ENCODE measurements at places on chromosomes 1 and 21. TPM values are rescaled to one million over a fixed set of nuclear protein-coding genes. Genes with fewer than 3 reads are reported as not detected.

Gene ITGB2
- 565 TPM for total RNA-seq

Gene NES
- total RNA-seq, result not detected

Gene TTLL7
- 1.1 TPM for total RNA-seq

Gene ERO1B
- total RNA-seq, result 4.1 TPM

Gene OR2T2
- not detected for total RNA-seq

Gene C1QTNF12
- 2.5 TPM for total RNA-seq

Gene PIGK
- 20.4 TPM for total RNA-seq

Gene CHRNB2
- total RNA-seq, result not detected

Gene LIPI
- total RNA-seq, result not detected

Gene SPATA6
- 0.78 TPM for total RNA-seq

Gene GNG12
- not detected for total RNA-seq

Gene GBP6
- total RNA-seq, result 0.29 TPM

Gene ANKRD65
- not detected for total RNA-seq

Gene TNFRSF14
- 205 TPM for total RNA-seq

Gene CFAP74
- total RNA-seq, result not detected

Gene F11R
- 16.2 TPM for total RNA-seq

Gene TNFRSF4
- 11.0 TPM for total RNA-seq

Gene SLC9C2
- total RNA-seq, result not detected

Gene RPL11
- 1,629 TPM for total RNA-seq
